ENCODE measurements at places on chromosomes 1 and 21.

GRCh38 chr1:9884805-9885204, 25.3 kb downstream of the CTNNBIP1 start:
- no peak for DNase-seq

DNA sequence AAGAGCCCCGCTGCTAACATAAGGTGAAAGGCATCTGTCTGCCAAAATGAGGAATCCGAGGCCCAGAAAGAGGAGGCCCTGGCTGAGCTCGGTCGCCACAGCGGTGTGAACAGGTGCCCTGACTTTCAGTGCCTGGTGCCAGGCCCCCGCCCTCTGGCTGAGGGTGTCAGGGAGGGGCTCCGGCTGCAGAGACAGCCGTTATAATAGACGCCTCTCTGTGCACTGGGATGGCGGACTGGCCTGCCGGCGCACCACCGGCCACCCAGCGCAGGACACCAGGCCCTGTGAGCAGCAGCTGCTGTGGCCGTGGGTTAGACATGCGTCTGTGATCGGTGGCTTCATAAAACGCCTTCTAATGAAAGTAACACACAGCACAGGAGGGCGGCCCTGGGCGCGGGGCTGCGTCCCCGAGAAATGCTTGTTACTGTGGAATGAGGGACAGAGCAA, 51.4 kb upstream of the ACTRT2 start:
- no peak for DNase-seq

DNA sequence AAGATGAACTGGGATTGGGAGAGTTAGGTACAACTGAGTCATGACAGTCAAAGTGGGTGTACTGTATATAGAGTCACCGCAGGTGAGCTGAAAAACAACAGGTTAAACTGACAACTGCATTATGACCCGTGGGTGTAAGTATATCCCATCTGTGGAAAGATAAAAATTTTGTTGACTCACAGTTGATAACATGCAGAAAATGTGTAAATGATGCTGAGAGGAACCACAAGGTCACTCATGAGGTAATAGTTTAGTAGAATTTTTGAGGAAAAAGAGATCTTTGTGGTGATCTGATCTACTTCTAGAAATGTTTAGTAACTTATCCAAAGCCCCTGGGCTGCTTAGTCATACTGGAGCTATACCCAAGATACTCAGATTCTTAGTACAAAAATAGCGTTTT, 838 bp downstream of the OR2C3 start:
- no peak for DNase-seq

DNA sequence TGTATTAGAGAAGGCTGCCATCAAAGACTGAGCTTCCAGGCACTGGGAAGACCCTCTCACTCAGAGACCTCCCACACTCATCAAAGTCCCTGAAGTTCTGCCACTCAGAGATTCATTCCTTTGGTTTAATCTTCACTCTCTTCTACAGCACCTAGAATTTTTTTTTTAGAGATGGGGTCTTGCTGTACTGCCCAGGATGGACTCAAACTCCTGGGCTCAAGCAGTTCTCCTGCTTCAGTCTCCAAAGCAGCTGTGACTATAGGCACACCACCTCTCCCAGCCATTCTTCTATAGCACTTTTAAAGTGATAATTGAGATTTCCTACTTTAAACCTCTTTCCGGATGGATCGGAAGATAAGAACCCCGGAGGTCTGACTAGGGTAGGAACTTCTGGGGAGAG, 3.7 kb upstream of the HP1BP3 start:
- DNase-seq: no peak

GRCh38 chr1:78279051-78279450, 211.7 kb upstream of the PTGFR start:
- no peak for DNase-seq

DNA sequence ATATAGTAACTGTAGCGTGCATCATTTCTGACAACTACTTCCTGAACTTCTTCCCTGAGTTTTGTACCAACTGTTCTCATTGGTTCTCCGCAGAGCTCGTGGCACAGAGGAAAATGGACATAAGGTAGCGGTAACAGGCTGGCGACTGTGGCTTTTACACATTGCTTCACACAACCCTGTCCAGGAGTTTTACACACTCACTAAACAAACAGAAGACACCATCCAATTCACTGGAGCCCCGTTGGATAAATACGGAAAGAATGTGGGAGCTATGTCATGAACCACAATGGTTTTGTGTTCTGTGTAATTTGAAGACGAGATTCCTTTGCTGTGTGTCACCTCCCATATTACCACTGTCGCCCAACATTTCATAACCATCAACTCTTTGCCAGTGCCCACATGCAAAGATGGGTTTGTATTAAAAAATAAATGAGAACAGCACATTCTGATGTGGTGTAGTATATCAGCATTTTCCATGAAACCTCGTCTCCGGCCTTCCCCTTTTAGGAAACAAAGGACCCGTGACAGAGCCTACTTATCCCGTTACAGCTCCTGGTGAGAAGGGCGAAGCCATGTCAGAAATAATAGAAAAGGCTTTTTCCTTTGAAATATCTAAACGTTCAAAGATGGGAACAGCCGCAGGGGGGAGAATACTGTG, 47.4 kb upstream of the ENAH start:
- no peak for DNase-seq

GRCh38 chr21:20822666-20823065, 175.5 kb upstream of the NCAM2 start:
- DNase-seq: no peak

GRCh38 chr1:44047131-44047530, 15.9 kb upstream of the SLC6A9 start:
- no peak for DNase-seq

DNA sequence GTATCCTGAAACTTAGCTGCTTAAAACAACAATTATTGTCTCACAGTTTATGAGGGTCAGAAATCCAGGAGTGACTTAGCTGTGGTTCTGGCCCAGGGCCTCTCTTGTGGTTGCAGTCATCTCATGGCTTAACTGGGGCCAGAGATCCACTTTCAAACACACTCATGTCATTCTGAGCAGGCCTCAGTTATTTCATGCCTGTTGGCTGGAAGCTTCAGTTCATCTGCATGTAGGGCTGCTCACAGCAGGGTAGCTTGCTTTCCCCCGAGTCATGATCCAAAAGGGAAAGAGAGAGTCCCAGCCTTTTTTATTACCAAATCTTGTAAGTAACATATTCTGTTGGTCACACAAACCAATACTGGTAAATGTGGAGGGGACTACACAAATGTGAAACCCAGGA, 96.6 kb upstream of the B3GALT2 start:
- no peak for DNase-seq

DNA sequence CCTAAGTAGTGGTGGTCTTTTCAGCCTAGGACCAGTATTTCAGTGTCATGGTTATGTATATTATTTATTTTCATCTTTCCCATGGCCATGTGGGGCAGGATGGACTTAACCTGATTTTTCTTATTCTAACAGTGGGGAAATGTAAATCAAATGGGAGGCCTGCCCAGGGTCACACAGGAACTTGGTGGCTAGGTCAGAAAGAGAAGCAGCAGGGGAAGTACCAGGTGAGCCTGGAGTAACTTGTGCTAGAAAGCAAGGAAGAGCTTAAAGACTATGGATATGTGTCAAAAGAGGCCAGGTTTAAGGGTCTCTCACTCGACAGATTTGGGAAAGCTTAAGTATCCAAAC, 936 bp downstream of the ZFP69B start:
- peak; percentile 22 for DNase-seq

- no peak for DNase-seq
Measured at GRCh38 chr1:199867601-199868000, 159.9 kb upstream of the NR5A2 start.

- DNase-seq: no peak
Measured at GRCh38 chr1:26432793-26433192, 672 bp downstream of the DHDDS start.

All from NAMALWA (cell line).